Activated CD8-positive, alpha-beta memory T cell treated with anti-CD3 and anti-CD28 coated beads, Interleukin-2, amount 50 U/mL, for 4 hours (primary cell): ENCODE measurements at places on chromosomes 3 and 15.

DNA sequence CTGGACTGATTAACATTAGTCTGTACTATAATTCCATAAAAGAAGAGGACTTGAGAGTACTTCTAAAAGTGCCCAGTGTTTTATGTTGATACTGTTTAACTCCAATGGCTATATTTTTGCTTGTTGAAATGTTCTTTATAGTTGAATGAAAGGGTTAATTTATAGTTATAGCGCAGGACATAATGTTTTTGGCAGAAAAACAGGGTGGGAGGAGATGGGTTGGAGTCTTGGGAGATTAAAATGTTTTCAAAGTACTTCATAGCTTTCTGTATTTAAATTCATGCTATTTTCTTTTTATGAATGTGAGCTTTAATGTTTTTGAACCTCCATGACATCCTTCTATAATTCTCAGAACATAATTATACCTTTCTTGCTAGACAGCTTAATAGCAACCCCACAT is 108.2 kb downstream of the CNTN3 start:
- DNase-seq, result no peak

- no peak for DNase-seq
Measured at GRCh38 chr3:66722675-66723074, 221.9 kb upstream of the LRIG1 start.

GRCh38 chr3:3127432-3128010 is 781 bp downstream of the TRNT1 start:
- DNase-seq, result peak; percentile 34

GRCh38 chr3:76900596-76900995 is 139.3 kb upstream of the ROBO2 start:
- no peak for DNase-seq

DNA sequence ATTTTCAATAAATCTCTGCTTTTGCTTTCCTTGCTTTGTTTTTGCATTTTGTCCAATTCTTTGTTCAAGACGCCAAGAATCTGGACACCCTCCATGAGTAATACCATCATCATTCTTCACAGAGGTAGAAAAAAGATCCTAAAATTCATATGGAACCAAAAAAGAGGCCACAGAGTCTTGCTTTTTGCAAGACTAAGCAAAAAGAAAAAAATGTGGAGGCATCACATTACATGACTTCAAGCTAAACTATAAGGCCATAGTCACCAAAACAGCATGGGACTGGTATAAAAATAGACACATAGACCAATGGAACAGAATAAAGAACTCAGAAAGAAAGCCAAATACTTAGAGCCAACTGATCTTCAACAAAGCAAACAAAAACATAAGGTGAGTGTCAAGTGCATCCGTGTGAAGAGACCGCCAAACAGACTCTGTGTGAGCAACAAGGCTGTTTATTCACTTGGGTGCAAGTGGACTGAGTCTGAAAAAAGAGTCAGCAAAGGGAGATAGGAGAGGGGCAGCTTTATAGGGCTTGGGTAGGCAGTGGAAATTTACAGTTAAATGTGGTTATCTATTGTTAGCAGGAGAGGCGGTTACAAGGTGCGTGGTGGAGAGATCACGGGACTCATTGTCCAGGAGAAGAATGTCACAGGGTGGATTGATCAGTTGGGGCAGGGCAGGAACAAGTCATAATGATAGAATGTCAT is 10.9 kb downstream of the STRIT1 start:
- no peak for DNase-seq

DNA sequence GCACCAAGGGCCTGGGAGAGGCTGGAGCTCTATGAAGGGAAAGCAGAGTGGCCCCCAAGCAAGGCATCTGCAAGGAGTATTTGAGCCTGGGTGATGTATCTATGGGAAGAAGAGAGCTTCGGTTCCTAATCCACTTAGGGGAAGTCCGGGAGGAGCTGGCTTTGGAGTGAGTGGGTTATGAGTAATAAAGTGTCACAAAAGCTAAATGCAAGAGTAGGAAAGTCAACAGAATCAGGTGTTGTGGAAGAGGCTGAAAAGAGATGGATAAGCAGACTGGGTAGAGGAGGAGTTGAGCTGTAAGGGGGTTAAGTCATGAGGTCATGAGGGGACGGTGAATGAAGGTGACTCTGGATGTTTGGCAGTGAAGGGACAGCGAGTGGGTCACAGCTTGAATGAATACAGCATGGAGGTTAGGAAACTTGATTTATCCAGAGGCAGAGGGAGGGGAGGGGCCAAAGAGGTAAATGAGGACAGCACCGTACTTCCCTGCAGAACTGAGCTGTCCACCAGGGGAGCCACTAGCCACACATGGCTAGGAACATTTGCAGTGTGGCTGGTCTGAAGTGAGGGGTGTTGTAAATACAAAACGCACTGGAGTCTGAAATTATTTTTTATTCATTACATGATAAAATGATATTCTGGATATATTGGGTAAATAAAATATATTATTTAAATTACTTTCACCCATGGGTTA is 83.3 kb downstream of the ADCY5 start:
- no peak for DNase-seq

DNA sequence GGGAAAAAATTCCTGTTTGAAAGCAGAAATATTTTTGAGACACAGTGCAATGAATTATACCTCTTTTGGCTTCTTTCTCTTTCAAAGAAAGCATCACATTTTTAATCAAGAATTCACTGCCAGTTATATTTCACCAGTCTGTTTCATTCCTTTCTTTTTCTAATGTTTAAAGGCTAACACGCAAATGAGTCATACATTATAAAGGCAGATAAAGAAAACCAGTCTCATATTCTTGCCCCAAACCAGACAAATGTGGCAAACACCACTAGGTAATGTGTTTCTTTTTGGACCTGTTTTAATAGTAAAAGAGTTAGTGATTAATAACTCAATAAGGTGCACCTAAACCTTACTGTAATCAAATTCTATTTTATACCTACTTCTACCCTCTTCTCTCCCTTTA is 83.8 kb downstream of the PLOD2 start:
- no peak for DNase-seq

GRCh38 chr3:66035763-66036477 is 2.8 kb downstream of the MAGI1 start:
- DNase-seq, result no peak

DNA sequence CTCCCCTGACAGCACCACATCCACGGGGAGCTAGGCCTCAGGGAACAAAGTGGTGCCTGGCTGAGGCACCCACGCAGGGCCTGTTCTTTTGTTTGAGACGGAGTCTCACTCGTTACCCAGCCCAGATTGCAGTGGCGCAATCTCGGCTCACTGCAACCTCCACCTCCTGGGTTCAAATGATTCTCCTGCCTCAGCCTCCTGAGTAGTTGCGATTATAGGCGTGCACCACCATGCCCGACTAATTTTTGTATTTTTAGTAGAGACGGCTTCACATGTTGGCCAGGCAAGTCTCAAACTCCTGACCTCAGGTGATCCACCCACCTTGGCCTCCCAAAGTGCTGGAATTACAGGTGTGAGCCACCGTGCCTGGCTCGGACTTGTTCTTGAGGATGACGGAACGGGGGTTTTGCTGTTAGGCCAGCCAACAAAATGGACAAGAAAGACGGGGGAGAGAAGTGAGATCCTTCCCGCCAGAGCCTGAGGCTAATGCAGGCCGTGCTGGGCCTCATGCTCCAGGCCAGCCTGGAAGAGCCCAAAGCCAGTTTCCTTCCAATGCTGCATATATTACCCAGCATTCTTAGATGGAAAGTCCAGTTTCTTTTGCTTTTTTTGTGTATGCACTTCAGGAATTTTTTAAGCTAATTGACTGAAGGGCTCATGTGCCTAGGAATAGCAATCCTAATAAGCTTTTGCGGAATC is 28.1 kb upstream of the FURIN start:
- DNase-seq, result no peak

DNA sequence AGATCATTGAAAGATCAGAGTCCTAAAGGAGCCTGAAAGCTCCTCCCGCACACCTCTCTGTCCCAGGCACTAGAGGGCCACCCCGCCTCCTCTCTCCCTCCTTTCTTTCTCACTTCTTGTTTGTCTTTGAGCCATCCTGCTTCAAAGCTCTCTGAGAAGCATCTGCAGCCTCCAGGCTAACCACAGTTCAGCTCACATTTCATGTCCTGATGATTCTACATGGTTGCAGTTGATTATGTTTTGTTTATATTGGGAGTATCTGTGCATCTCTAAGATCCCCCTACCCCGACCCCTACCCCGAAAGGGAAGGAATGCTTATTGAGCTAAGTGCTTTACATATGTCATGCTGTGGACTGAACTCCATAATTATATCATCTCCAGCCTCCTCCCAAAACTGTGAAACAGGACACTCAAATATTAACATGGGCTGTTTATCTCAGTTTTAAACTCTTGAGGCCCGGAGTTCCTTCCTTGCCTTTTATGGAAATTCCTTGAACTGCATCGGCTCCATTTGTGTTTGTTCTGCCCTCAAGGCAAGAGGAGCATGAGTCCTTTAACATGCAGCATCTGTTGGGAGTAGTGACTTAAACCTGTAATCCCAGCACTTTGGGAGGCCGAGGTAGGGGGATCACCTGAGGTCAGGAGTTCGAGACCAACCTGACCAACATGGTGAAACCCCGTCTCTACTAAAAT is 30.9 kb downstream of the MGLL start:
- DNase-seq, result no peak

- DNase-seq, result no peak
Measured at GRCh38 chr3:139202959-139203349, 140.9 kb upstream of the MRPS22 start.

GRCh38 chr15:58555162-58556027 is 123.6 kb downstream of the LIPC start:
- DNase-seq, result no peak

DNA sequence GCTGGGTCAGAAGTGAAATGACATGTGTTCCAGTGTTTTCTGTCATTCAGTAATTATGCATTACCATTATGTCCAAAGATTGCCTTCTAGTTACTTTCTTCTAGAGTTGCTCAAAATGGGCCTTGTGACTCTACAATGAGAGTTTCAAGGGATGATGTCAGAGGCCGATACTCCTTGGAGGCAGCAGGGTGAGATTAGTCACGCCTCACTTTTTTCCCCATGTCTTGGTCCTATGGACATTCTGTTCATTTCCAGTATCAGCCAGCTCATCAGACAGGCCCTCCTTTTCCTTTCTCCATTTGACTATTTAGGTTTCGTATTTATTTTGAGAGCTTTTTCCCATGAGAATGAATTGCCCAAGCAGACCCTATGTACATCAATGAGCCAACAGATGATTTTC is 17.5 kb downstream of the VGLL3 start:
- no peak for DNase-seq

DNA sequence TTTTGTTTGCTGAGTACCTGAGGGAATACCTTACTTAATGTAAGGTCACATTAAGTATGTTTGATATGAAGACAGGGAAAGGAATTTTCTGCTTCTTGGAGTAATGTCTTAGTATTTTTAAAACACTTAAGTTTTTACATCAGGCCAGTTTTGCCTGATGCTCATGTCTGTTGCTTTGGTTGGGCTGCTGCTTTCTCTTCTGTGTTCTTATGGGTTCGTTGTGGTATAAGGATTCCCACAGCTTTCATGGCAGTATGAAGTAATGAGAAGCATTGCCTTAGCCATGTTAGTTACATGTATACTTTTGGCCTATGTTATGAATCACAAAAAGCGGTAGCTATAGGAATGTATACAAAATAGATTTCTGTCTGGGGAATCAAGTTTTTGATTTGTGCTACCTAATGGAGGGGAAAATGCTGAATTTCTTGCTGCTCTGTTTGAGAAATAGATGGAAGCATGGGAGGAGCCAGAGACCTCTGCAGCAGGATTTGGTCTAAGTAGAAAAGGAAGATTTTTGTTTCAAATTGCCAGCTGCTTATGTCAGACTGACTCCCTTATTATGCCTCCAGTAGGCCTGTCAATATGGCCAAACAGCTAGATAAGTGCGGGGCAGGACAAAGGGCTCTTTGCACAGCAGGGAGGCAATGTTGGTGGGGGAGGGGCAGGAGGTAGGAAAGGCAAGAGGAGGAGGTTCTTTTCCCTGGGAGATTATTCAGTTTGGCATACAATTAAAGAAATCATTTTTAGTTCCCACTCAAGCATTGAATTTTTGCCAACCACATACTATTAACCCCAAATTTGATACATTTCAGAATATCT is 5.2 kb downstream of the SETD5 start:
- DNase-seq, result no peak
